Stimulated activated CD4-positive, alpha-beta T cell treated with anti-CD3 and anti-CD28 coated beads, Interleukin-1b, Interleukin-23, amount 100 ng/mL, for 1 hour (primary cell): ENCODE measurements at places on chromosomes 7 and 10.

- no peak for DNase-seq
Measured at GRCh38 chr7:98722402-98722801, 105.3 kb downstream of the NPTX2 start.

GRCh38 chr10:12358863-12359564 is 9.7 kb downstream of the CAMK1D start:
- no peak for DNase-seq

DNA sequence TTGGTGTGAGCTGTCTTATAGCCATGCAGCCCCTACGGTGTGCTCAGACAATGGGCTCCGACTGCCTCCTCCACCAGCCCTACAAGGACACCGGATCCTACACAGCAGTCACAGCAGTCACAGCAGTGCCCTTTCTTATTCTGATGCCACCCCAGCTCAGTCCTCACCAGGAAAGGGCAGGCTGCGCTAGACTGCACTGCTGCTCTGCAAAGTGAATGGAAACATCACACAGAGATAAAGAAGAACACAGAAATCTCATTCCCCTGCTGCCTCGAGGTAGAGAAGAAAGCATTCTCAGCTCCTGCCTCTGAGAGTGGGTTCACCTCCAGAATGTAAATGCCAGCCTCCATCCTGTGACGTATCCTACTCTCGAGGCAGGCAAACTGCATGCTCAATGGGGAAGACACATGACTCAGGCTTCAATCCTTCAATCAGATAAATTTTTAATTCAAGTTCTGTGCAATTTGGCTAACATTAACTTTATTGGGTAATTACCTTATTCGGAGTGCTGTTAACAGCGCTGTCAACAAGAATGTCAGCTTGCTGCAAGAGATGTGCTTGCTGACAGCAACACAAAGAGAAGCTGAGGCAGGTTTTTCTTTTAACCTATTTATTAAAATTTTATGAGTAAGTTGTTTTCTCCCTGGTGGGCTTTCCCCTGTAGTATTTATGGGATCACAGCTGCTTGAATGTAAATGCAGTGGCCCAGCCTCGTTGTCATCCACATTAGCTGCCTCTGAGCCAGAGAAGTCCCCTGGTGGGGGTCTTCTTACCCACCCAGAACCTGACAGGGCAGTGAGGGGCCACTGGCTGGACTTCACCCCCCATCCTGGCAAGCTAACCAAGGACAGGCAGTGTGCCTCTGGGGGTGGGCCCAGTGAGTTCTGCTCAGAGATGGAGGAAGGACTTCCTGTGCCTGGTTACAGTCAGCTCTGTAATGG is 241.3 kb upstream of the KMT2E start:
- DNase-seq = no peak

GRCh38 chr10:113858541-113858940 is 4.1 kb downstream of the NHLRC2 start:
- DNase-seq = no peak

- peak; percentile 20 for DNase-seq
Measured at GRCh38 chr7:142391191-142391992, 133.5 kb upstream of the PRSS58 start.

DNA sequence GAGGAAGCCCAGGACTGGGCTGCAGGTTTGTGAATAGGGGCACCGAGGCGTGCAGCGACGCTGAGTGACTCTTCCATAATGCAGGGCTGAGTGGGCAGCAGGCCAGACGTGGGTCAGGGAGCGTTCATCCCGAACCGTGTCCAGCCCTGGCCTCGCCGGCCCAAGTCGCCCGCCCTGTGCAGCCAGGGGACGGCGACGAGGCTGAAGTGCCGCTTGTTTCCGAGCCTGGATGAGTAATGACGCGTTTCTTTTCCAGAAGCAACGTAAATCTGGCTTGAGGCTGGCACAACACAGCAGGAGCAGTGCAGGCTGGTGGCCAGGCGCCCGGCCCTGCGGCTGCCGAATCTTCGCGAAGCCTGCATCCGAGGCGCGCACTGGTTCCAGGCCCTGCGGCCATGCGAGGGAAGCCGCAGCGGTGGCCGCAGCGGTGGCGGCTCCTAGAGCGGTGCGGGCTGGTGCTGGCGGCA is 74.0 kb upstream of the SEC61G start:
- DNase-seq = no peak

DNA sequence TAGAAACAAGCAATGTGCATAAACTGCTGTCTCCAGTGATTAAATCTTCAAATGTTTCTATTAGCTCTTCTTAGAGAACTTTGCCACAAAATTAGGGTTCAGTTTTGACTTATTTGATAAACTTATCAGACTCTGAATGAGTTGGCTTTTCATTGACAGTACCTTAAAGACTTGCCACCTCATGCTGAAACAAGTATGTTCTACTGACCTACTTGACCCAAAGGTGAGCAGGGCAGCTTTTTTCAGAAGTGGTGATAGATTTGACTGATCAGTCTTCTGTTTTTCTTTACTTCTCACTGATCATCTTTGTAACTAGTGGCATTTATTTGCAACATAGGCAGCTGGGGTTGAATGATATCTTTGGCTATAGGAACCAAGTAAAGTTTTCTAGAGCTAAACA is 7.8 kb downstream of the ZNF277 start:
- DNase-seq = no peak

DNA sequence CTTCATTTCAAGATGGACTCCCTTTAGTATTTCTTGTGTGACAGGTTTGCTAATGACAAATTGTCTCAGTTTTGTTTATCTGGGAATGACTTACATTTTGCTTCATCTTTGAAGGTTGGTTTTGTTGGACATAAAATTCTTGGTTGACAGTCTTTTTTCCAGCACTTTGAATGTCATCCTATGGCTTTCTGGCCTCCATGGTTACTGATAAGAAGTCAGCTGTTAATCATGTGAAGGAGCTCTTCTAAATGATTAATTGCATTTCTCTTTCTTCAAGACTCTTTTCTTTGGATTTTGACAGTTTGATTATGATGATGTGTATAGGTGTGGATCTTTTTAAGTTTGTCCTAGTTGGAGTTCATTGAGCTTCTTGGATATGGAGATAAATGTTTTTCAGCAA is 26.9 kb upstream of the HHEX start:
- no peak for DNase-seq

DNA sequence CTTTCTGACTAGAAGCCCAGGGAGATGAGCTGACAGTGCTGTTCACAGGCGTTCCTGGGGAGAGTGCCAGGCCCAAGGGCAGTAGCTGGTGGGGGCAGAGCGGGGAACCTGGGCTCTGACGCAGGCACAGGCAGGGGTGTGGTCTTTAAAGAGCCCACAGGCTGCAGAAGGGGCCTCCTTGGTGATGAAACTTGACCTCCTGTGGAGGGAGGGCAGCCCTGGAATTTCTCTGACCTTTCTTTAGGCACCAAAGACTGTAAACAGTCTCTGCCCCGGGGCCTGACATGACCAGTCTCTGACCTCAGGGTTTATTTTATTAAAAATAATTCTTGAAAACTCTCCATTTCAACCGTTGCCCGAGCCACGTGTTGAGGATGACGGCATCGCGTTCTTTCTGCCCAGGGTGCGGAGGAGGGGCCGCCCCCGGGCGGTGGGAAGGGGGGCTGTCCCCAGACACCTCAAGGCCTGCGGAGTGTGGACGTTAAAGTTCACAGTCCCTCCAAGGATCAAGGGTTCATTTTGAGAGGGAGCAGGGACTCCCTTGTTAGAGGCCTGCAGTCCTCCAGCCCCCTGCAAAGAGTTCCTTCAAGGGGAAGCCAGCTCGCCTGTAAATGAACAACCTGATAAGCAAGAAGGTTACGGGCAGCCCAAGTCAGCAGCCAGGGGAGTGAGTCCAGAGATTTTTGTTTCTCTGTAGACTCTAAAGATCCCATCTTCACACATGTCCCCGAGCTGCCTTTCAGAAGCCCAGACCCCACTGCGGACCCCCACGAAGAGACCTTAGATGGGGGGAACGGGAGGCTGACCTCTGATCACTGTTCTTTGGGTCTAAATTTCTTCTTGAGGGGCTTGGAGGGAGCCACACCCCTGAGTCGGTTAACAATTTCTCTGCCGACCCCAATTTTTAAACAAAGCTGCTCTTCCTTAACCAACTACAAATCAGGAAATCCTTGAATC is 128.9 kb downstream of the VIPR2 start:
- DNase-seq = no peak
